ENCODE measurements at places on chromosomes 3 and 15. TPM values are rescaled to one million over a fixed set of nuclear protein-coding genes. Genes with fewer than 3 reads are reported as not detected.

GPR62 gene
- total RNA-seq, result 0.20 TPM

PLD1 gene
- 51.5 TPM for total RNA-seq

ZDHHC19 gene
- not detected for total RNA-seq

GRM2 gene
- total RNA-seq, result 0.10 TPM

TIGIT gene
- 0.59 TPM for total RNA-seq

OR5K2 gene
- not detected for total RNA-seq

Measured in skin of body (tissue), 3 donors.